ENCODE measurements at places on chromosomes 12 and 14. TPM values are rescaled to one million over a fixed set of nuclear protein-coding genes. Genes with fewer than 3 reads are reported as not detected.

Gene C12orf43
- polyA plus RNA-seq, result 10.8 TPM

Gene GATC
- polyA plus RNA-seq, result 17.1 TPM

Gene NXPH4
- polyA plus RNA-seq, result 1.8 TPM

Gene MOAP1
- 19.7 TPM for polyA plus RNA-seq

Gene SERPINA5
- 0.32 TPM for polyA plus RNA-seq

Gene ABHD12B
- 1.5 TPM for polyA plus RNA-seq

Gene APOF
- polyA plus RNA-seq, result not detected

Gene FLRT2
- polyA plus RNA-seq, result 120 TPM

Gene GDF3
- not detected for polyA plus RNA-seq

Gene DNAH10
- 2.6 TPM for polyA plus RNA-seq

Gene SLC7A7
- 27.7 TPM for polyA plus RNA-seq

Gene CELA1
- polyA plus RNA-seq, result not detected

Gene KRT5
- polyA plus RNA-seq, result 0.43 TPM

Gene SIVA1
- polyA plus RNA-seq, result 70.5 TPM

Gene UBE3B
- polyA plus RNA-seq, result 26.9 TPM

Gene RIPK3
- 2.2 TPM for polyA plus RNA-seq

Gene MYH7
- polyA plus RNA-seq, result 1,219 TPM

Gene KHNYN
- 33.8 TPM for polyA plus RNA-seq

Gene LTB4R
- polyA plus RNA-seq, result 2.5 TPM

Gene PLD4
- 3.7 TPM for polyA plus RNA-seq

Gene C12orf56
- polyA plus RNA-seq, result 2.0 TPM

Gene RTL1
- polyA plus RNA-seq, result 42.9 TPM

Gene MAP1LC3B2
- 7.9 TPM for polyA plus RNA-seq

Gene NINJ2
- polyA plus RNA-seq, result 5.8 TPM

Gene SIX6
- polyA plus RNA-seq, result 0.07 TPM

Gene LYZ
- polyA plus RNA-seq, result 7.5 TPM

Gene HOXC10
- 0.57 TPM for polyA plus RNA-seq

Gene GRIN2B
- polyA plus RNA-seq, result 0.03 TPM

Gene FOXN4
- 0.07 TPM for polyA plus RNA-seq

Gene RPS6KL1
- polyA plus RNA-seq, result 10.3 TPM

Gene NKX2-1
- polyA plus RNA-seq, result not detected

Gene IAPP
- not detected for polyA plus RNA-seq

Gene BAG5
- 22.2 TPM for polyA plus RNA-seq

Gene B4GALNT1
- polyA plus RNA-seq, result 2.2 TPM

Gene ATP5MC2
- 702 TPM for polyA plus RNA-seq

Gene MYL2
- 1,086 TPM for polyA plus RNA-seq

Gene CD69
- 0.60 TPM for polyA plus RNA-seq

Measured in muscle of back (tissue), 13 donors.